ENCODE measurements at places on chromosomes 6 and 20. TPM values are rescaled to one million over a fixed set of nuclear protein-coding genes. Genes with fewer than 3 reads are reported as not detected.

DNA sequence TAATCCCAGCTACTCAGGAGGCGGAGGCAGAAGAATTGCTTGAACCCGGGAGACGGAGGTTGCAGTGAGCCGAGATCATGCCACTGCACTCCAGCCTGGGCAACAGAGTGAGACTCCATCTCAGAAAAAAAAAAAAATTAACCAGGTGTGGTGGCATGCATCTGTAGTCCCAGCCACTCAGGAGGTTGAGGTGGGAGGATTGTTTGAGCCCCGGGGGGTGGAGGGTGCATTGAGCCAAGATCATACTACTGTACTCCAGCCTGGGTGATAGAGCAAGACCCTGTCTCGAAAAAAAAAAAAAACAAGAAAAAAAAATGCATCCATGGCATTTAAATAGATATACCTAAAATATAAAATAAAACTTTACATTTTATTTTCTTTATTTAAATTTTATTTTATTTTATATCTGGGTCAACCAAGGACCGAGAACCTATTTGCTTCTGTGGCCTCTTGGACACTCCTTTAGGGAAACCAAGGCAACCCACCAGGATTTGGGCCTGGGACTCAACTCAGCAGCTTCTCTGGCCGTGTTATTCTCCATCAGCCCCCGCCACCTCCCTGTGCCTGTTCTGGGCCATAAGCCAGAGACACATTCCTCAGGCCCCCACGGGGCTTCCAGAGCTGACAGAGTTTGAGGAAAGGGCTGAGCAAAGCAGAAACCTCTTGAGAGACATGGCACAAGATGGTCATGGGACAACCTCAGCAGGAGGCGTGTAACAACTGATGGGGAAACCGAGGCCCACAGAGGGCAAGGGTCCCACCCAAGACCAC lies 6.2 kb downstream of the SNTA1 start:
- no peaks in the 10 kb centered on the region for H3K36me3 ChIP-seq
- DNase-seq: no peak
- H3K4me1 ChIP-seq: no peaks in the 10 kb centered on the region

Gene AGER
- total RNA-seq: 882 TPM

Gene ZNF165
- total RNA-seq: 2.2 TPM

Gene JAG1
- 60.1 TPM for total RNA-seq

Gene TEAD3
- total RNA-seq: 17.0 TPM
